ENCODE measurements at places on chromosomes 5 and 9.

- no peak for DNase-seq
Observed at GRCh38 chr5:33310451-33310850, 130.3 kb upstream of the TARS1 start.

DNA sequence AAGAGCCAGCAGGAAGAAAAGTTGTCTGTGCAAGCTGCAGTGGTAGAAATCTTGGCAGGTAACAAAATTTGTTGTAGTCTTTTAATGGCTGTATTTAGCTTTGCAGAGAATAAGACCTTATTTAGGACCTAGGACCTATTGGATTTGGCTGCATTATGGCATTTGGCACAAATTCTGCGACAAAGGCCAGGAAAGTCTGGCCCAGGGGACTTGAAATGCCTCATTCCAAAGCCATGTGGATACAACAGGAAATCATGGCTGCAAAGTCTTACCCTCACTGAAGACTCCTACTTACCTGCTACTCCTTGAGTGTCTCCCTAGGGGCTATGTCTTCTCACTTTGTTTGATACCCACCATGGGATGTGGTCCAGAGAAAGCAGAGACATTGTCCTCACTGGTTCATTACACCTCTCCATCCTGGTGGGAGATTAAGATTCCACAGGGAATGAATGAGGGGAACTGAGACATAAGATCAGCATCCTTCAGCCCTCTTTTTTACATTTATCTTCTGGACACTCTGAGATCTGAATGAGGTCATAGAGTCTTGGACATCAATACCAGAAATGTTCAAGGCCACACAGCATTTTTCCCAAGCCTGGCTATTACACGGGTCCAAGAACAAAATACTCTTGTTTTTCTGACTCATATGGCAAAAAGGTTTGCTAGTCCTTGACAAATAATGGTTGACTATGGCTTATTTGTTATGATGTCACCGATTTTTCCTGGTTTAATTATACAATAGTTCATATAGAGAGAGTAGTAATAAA is 119.4 kb downstream of the PDE8B start:
- DNase-seq = no peak

DNA sequence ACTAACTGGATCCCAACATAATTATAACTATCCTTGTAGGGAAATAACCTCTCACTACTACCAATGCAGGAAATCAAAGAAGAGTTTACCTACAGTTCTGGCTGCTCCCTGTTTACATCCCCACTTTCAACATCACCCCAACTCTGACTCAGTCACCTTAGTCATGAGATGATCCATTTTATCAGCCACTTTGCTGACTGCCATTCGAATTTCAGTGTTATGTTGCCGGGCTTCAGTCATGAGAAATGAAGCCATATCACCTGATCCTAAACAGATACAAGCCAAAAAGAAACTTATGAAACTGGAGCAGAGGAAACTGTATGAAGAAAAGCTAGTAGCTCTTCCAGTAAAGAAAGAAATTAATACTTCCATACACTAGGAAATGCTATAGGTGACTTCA is 33.7 kb downstream of the SLC31A2 start:
- DNase-seq = no peak

DNA sequence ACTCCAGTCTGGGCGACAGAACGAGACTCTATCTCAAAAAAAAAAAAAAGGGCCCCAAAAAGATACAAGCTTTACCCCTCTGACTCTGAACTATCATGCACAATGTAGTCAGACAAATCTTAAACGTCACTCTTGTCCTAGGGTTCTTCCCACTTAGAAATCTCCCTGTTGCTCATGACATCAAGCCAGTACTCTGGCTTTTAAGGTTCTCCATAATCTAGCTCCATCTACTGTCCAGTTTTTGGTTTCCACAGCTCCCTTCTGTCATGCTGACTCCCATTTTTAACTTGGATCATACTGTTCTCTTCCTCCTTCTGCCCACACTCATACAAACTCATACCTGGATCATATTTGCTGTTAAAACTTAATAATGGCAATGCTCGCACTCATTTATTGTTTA is 156.7 kb upstream of the TLX3 start:
- no peak for DNase-seq

DNA sequence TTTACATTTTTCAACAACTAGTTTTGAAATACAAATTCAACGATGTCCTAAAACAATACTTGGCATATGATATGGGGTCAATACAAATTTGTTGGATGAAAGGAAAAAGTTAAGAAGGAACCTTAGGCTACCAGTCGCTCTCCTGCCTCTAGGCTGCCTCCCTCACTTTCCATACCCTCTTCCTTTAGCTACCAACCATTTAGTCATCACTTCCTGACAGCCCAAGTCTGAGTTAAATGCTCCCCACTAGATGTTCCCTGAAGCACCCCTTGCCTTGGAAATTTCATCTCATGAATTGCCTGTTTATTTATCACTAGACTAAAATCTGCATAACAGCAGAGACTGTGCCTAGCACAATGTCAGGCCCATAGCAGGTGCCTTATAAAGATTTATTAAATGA is 2.7 kb upstream of the LARS1 start:
- DNase-seq = no peak

DNA sequence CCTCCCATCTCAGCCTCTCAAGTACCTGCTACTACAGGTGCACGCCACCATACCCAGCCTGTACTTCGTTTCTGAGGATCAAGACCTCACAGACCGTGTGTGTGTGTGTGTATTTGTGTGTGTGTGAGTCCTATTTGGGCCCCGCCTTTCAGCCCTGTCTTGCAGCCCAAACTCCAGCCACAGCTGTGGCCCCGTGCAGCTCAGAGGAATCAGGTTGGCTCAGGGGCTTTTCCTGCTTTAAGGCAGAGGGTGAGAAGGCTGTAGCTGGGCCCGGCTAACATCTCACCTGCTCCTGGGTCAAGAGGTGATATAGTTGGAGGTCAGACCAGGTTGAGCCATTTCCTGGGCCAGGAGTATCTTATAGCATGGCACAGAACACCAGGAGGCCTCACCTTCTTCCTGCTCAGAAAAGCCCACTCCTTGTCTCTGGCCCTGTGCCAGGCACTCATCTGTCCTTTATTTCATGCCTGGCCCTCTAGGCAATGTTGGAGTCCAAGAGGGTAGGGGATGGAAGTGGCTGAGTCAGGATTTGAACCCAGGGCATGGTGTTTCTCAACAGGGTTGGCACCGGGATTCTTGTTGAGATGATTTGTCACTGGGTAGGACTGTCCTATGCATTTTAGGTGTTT is 1.6 kb upstream of the PHYKPL start:
- no peak for DNase-seq

DNA sequence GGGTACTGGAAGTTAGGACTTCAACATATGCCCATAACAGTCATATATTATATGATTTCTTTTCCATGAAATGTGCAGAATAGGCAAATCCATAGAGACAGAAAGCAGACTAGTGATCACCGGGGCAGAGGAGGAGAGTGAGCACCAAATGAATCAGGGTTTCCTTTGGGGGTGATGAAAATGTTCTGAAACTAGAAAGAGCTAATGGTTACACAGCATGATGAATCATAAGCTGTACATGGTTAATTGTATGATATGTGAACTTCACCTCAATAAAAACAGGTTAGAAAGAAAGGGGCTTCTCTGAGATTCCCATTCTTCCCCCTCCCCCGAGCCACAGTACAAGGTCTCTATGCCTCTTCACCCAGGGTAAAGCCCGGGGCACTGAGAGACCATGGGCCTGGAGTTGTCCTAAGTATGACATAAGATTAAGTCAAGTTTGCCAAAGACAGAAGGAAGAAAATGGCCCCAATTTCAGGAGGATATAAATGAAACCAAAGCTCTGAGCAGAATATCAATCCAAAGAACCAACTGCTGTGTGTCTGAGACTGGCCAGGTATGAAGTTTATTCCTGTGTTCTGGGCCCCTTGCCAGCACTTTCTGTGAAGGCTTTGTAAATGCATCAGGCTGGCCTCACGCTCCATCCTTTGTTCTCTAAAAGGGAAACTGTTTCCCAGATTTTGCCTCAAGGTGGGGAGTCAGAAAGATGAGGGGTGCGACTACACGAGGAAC is 243.8 kb downstream of the CDK5RAP2 start:
- DNase-seq = no peak

DNA sequence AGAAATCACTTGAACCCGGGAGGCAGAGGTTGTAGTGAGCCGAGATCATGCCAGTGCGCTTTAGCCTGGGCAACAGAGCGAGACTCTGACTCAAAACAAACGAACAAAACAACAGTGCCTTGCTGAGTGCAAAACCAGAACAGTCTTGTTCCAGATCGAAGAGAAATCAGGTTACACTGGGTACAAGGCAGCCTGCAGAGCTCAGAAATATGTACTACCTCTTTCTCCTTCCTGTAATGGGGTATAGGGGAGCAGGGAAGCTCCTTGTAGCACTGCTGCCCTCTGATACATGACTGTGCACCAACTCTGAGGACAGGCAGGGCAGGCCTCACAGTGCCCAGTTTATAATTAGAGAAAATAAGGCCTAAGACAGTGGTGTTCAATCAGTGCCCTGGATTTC is 24.7 kb downstream of the TBC1D2 start:
- DNase-seq = no peak

GRCh38 chr9:97748525-97748924 is 51.4 kb upstream of the XPA start:
- no peak for DNase-seq

- no peak for DNase-seq
Observed at GRCh38 chr9:27472195-27472594, 51.9 kb upstream of the IFNK start.

GRCh38 chr5:179432547-179432946 is 87.3 kb upstream of the ADAMTS2 start:
- no peak for DNase-seq

DNA sequence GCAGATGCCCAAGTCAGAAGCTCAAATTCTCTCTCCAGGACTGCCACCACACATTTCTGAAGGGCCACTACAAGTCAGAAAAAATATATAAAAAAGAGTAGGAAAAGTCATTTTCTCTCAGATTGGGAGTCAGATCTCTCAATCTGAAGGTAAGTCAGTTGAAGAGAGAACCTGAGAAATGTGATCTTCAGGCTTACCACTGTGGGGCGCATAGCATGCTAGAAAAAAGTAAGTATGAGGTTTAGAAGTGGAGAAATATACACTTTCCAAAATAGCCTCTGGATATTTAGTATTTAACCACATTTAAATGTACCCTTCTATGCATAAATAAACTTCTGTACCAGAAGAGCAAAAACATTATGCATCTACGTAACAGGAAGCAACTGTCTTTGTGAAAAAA is 800.7 kb upstream of the CTNND2 start:
- DNase-seq = no peak

- DNase-seq = peak; percentile 38
Observed at GRCh38 chr5:36452424-36453006, 150.8 kb upstream of the RANBP3L start.

DNA sequence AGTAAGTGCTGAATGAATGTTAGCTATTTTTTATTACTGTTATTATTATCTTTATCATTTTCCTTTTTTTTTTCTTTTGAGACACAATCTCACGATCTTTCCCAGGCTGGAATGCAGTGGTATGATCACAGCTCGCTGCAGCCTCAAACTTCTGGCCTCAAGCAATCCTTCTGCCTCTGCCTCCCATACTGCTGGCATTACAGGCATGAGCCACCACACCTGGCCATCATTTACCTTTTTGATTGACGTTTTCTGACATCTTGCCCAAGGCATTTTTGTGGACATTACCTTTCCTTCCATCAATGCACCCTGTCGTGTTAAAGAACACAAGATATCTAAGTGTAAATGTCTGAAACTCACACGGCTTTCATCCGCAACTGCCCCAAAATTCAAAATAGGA is 138.2 kb downstream of the GAS1 start:
- no peak for DNase-seq

DNA sequence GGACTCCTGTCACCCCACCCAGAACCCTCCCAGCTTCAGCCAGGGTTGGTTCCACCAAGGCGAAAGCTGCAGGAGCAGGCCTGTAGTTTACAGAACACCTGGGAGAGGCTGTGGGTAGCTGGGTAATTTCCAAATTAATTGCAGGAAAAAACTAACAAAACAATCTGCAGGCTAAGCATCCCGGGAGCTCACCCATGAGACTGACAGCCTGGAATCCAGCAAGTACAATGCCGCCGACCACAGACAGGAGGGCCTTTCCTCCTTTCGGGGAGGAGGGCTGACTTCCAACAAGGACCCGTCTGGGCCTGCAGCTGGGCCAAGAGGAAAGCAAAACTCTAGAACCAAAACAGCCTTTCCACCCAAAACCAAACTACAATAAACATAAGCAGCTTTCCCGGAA is 10.3 kb downstream of the FOXE1 start:
- DNase-seq = no peak

DNA sequence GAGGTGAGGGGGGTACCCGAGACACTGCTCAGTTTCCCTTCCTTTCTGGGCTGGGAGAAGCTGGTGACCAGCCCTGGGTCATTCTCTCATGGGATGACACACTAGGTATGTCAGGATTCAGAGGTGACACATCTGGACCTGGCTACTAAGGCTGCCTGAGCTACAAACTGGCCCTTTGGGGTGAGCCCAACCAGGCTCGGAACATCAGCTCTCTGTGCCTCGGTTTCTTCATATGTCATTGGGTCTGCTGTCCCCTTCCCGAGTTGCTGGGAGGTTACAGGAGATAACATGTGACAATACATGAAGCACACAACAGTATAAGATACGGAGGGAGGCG is 11.8 kb downstream of the CARD19 start:
- DNase-seq = no peak

GRCh38 chr9:110334871-110335270 is 2.8 kb downstream of the TXNDC8 start:
- no peak for DNase-seq

DNA sequence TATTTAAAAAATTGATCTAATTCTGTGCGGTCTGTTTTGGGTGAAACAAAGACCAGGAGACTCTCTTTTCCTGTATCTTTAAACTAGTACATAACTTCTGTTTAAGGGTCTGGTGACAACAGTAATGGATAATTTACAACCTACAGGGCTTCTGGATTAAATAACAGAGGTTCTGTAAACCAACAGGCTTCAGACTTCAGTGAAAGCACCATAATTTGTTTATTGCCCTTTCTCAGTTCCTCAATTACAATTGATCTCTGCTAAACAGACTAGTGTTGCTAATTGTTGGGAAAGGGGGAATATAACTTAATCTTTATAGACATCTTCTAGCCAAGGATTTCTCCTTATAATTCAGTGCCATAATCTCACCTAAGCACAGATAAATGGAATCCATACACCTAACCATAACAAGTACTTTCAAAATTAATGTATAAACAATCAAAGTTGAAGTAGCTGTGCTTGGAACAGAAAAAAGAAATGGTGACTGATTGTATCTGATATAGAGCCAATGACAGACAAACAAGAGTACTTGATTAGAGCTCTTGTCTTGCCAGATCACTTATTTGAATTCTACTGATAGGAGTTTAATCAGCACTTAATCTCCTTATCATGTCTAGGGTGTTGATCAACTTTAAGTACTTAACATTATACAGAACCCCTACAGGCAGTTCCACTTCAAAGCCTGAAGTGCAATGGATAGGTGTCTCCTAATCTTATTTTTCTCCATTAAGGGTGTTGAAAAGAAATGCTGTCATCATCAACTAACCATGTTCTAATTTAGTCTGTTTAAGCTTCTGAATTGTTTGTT is 536.0 kb downstream of the NR2F1-AS1 start:
- no peak for DNase-seq

DNA sequence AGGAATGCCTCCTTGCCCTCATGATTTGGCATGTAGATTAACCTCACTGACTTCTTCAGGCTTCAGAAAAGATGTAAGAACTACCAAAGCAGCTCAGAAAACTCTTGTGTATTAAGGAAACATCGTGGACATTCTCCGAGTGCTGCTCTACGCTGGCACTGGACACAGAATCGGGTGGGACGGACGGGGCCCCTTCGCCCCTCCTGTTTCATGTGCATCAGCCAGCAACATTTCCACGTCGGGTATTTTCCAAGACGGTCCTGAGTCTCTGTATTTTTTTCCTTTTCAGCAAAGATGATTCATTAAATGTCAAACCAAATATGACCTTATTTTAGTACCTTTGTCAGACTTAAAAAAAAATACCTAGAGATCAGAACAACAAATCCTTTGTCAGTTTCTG is 583.6 kb downstream of the CCDC171 start:
- peak; percentile 60 for DNase-seq

Data from muscle of back (tissue), 13 donors.